Myocyte (in vitro differentiated cells): ENCODE measurements at places on chromosomes 1 and 21. TPM values are rescaled to one million over a fixed set of nuclear protein-coding genes. Genes with fewer than 3 reads are reported as not detected.

- no peak for DNase-seq
Observed at GRCh38 chr1:151956957-151957497, 36.6 kb downstream of the S100A10 start.

ZRANB2 gene
- total RNA-seq, result 53.5 and 55.7 TPM in 2 replicates

DNA sequence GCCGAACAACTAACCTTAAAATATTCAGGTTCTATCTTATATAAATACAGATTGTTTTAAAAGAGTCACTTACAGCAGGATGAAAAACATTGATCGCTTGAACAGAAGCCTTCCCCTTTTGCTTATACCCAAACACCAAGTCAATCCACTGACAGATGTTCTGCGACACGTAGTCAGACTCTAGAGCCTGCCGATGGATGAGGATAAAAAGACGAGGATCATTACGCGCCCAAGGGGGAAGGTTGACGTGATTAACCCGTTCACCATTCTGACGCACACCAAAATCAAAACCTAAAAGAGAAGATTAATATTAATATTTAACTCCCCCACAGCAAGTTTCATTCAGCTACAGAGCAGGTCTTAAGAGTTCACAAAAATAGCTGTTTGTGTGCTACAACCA, 59.4 kb upstream of the GNG4 start:
- no peak for DNase-seq

DNA sequence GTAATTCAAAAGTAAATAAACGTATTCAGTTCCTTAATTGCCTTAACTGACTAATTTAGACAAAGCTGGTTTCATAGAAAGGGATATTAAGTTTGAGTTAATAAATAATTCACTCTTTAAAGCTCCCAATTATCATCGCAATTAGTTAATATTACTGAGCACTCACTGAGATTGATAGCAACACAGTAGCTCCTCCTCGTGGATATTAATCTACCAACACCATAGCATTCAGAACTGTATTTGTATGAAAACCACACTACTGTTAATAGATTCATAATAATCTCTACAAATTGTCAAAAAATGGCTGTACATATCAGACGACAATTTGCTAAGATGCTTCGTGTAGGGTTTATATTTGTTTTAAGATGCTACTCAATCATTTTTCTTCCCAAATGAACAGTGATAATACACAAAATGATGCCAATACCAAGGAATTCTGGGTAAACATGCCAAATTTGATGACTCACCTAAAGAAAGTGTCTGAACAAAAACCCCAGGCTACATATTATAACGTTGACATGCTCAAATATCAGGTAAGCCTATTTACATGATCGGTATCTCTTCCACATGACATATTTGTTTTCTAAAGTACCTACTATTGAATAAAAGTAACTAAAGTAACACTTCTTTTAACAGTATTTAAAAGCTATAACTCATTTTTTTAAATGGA, 18.8 kb upstream of the DYNLT5 start:
- DNase-seq, result no peak

DNA sequence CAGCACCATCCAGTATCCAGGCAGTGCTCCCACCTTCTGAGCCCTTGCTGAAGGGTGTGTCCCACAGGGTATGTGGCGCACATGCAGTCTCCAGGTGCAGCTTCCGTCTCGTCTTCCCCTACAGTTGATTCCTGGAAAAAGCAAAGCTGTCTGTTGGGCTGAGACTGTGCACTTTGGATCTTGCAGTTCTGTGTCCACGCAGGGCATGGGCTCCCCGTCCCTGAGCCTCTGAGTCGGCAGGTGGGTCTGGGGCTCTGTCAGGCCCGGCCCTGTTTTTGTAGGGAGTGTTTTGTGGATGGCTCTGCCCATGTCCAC, 32.8 kb downstream of the SNAP47 start:
- no peak for DNase-seq

DNA sequence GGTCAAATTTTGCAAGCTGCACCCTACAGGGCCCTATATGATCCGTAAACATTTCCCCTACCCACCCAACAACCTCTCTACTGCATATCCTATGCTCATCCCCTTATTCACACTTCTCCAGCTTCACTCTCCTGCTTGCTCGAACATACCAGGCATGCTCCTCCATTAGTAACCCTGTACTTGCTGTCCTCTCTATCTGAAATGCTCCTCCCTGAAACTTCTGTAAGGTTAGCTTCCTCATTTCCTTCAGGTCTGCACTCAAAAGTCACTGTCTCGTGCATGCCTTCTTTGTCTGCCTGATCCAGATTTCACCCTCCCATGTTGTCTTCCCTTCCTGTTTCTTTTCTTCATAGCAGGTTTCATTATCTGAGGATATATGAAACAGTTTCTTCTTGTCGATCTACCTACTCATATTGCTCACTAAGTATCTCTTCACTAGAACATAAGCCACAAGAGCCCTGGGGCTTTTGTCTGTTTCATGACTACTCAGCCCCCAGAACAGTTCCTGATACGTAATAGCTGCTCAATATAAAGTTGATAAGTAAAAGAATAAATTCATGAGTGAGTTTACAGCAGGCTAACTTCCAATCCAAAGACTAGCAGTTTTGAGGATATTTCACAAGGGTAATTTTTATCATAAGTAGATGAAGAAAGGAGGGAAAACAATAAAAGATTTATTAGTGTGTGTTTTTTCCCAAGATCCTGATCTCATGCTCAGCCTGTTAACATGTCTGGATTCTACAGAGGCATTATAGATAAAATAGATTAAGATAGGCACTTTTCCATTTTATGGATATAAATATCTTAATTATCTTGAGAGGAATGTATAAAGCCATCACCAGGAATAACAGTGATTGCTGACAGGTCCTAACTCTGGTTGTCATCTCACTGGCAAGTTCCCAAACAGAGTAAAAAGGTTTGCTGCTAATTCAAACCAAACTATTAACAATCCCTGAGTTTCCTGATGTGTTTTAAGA, 392.5 kb upstream of the ESRRG start:
- no peak for DNase-seq

GRCh38 chr1:35379317-35380000, 111.0 kb downstream of the ZMYM4 start:
- peak; percentile 6 for DNase-seq

RFX5 gene
- 30.6 and 46.4 TPM in 2 replicates for total RNA-seq

DNA sequence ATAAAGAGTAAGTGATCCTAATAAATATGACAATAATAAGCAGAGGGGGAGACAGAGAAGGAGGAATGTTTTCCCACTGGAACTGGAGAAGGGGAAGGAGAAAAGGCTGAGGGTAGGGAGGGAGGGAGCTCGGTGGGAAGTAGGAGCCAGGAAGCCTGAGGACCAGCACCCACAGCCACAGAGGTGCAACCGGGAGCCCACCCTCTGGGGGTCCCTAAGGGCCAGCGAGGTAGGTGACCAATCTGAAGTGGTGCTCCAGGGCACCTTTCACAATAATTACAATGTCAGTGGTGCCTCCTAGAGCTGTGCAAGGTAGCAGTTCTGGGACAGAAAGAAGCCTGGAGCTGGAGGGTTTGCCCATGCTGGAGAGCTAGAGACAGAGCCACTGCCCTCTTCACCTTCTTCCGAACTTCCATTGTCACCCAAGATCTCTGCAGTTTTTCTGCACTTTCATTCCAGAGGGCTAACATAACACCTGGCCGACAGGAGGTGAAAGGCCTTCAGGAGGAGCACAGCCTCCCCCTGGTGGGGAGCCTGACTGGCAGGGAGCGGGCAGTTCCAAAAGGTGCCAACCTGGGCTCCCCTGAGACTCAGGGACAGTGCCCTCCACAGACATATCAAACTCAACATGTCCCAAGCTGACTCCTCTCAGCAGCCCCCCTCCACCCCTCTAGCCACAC, 4.1 kb upstream of the AHCYL1 start:
- DNase-seq, result no peak

EXO1 gene
- total RNA-seq, result 0.21 and 1.3 TPM in 2 replicates

DNA sequence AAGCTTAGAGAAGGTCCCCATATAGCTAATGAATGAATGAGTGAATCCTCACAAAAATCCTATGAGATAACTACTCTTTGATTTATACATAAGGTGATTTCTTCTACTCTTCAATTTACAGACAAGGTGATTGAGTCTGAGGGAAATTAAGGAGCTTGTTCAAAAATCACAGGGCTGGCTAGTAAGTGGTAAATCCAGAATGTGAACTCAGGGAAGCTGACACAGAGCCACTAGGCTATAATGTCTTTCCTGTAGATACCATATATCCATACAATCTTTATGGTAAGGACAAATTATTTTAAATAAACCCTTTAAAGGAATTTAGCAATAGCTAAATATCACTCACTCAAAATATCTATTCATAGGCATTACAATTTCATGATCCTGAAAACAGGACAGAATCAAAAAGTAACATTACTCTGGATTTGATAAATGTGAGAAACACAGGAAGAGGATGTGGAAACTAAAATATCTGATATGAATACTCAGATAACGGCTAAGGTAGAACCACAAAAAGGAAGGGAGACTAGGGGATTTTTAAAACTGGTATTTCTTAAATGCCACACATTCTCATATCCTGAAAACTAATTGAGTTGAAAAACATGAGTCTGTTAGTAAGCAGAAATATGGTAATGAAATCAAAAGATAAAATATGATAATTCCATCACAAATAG, 108.2 kb downstream of the NBPF12 start:
- DNase-seq, result no peak

DNA sequence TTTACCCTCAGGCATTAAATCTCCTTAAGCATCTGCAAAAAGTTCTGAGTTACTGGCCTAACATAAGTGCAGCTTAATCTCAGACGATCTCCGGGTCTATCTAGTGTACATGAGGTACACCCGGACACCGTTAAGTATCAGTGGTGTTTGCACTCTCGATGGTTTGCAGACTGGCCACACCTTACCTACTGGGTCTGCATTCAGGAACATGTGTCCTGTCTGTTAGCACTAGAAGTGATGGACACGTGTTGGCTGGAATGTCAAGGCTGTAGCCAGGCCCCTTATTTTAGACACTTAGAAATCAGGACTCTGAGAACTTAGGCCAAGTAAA, 783 bp upstream of the AGL start:
- no peak for DNase-seq

DNA sequence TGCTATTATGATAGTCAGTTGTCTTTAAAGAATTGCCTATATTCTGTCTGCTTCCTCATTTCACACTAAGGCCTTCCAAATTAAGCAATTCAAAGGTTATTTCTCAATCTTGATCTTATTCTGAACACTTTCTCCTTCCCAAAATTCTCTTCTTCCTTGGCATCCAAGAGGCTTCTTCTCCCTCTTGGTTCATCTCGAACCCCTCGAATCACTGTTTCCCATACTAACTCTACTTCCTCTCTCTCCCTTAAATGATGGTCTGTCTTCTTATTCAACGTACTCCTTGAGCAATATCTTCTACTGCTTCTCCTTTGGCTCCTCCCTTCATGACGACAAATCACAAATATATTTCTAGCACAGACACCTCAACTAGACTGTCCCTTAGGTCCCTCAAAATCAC, 4.5 kb downstream of the COPA start:
- no peak for DNase-seq

TIMM17A gene
- 38.9 and 59.4 TPM in 2 replicates for total RNA-seq

DNA sequence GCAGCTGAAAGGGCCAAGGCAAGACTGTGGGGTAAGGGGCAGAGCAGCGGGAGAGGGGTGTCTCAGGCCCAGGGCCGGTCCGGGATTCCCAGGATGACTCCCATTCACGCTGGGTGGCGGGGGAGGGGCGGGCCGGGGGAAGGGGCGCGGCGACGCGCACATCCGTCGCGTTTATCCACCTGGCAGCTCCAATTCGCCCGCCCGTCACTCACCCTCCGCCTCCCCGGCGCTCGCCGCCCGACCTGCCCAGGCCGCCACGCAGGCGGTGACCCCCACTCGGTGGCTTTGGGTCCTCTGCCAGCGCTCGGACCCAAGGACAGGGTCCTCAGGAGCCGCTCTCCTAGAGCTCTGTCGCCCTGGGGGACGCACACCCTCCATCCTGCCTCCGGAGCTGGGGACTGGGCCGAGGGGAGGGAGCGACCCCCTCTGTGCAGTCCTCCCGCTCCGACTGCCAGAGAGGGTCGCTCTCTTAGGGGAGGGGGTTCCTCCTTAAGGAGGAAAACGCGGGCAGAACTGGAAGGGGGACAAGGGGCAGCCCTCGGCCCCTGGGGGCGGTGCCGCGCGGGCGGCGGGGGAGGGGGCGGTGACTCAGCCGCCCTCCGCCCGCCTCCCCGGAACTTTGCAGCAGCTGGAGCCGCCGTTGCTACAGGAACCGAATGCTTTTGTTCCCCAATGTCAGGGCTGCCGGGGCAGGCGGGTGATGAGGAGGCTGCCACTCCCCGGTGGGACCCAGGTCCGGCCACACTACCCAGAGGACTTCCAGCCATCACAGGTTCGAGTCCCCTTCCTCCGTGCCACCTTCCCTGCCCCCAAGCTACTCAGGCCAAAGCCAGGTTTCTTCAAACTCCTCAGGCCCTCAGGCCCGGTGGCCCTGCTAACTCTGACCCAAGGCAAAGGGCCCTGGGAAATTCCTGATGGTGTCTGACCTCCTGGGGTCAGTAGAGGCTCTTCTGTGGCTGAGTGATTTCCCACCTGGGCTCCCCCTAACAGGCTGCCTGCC, 3.4 kb downstream of the ADGRB2 start:
- DNase-seq, result peak; percentile 87

GRCh38 chr1:33957854-33958253, 94.0 kb downstream of the HMGB4 start:
- DNase-seq, result no peak

- no peak for DNase-seq
Observed at GRCh38 chr1:108712606-108713150, at the start of gene FNDC7. Gene FNDC7 (plus strand): TSS chr1:108712908. CDS start chr1:108712934, 26 bp downstream.

NPL gene
- 2.2 and 3.6 TPM in 2 replicates for total RNA-seq

CHD1L gene
- total RNA-seq, result 15.9 and 16.6 TPM in 2 replicates

DNA sequence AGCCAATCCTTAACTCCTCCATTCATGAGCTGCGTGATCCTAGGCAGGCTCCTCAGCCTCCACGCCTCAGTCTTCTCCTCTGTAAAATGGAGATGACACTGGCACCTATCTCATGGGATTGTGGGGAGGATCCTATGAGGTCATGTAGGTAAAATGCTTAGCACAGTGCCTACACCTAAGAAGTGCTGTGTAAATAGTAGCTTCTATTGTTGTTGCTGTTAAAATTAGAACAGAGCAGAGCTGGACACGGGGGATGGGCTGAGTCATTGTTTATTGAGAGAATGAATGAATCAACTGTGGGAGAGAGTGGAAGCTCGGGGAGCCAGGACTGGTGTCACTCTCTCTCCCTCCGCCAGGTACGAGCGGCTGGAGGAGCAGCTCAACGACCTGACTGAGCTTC, 43.0 kb downstream of the TMCC2 start:
- DNase-seq, result peak; percentile 40

PIGR gene
- not detected in 2 replicates for total RNA-seq

- DNase-seq, result no peak
Observed at GRCh38 chr1:195604287-195604686, 1004.0 kb downstream of the KCNT2 start.

GRCh38 chr21:41627428-41627827, 119.5 kb upstream of the TMPRSS2 start:
- peak; percentile 64 for DNase-seq

- no peak for DNase-seq
Observed at GRCh38 chr1:209871430-209871829, 43.7 kb downstream of the UTP25 start.

RUNX1 gene
- 166 and 221 TPM in 2 replicates for total RNA-seq

SETSIP gene
- total RNA-seq, result not detected in 2 replicates

DNA sequence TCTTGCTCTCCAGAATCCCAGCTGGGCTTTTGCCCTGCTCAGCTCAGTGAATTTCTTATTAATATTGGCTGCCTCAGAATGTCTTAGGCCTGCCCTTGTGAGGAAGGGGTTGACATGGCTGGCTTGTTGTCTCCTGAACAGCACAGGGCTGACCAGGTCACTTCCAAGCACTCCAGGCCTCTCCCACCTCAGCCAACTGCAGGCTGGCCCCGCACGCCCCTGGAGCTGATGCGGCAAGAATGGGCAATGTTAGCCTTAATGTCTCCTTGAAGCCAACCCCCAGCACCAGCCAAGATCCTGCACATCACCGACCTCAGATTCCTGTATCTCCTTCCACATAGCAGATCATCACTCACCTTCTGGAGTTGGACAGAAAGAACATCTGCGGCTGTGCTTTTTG, 598.6 kb downstream of the AJAP1 start:
- DNase-seq, result no peak
